ENCODE measurements at places on chromosomes 13 and 19. TPM values are rescaled to one million over a fixed set of nuclear protein-coding genes. Genes with fewer than 3 reads are reported as not detected.
A peak's percentile ranks its signal among the peaks of the same experiment; 100 is the strongest.

NBEA gene
- total RNA-seq, result 7.1 TPM

EBI3 gene
- 6.0 TPM for total RNA-seq

SCGB2B2 gene
- 0.47 TPM for total RNA-seq

POGLUT2 gene
- total RNA-seq, result 7.5 TPM

CGB3 gene
- not detected for total RNA-seq

PMIS2 gene
- not detected for total RNA-seq

GRCh38 chr19:38849860-38850435 lies at the start of gene HNRNPL:
HNRNPL (minus strand) TSS chr19:38849986; CDS start chr19:38849966, 20 bp downstream.
- H3K27ac ChIP-seq, result peak within 1 kb of the TSS; percentile 100
- H3K27me3 ChIP-seq, result no peaks in the 10 kb centered on the region
- peak within 1 kb of the TSS; percentile 85 for H3K4me3 ChIP-seq

DNA sequence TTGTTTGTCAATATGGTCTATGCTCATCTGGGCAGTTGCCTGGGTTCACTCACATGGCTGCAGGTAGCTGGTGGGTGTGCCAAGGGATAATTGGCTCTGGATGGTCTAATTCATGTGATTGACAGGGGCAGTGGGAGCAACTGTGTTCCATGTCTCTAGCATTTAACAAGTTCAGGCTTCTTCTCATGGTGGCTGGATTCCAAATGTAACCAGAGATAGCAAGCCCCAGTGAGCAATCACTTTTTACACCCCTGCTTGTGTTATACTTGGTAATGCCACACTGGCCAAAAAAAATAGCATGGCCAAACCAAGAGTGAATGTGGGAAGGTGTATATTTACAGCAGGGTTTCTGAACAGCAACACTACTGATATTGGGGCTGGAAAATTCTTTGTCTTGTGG lies 89.6 kb upstream of the TNFSF11 start:
- H3K36me3 ChIP-seq, result no peaks in the 10 kb centered on the region
- H3K4me1 ChIP-seq, result no peaks in the 10 kb centered on the region
- no peaks in the 10 kb centered on the region for H3K27me3 ChIP-seq
- no peak overlapping the region for H3K4me3 ChIP-seq
- no peak overlapping the region for H3K27ac ChIP-seq

DNA sequence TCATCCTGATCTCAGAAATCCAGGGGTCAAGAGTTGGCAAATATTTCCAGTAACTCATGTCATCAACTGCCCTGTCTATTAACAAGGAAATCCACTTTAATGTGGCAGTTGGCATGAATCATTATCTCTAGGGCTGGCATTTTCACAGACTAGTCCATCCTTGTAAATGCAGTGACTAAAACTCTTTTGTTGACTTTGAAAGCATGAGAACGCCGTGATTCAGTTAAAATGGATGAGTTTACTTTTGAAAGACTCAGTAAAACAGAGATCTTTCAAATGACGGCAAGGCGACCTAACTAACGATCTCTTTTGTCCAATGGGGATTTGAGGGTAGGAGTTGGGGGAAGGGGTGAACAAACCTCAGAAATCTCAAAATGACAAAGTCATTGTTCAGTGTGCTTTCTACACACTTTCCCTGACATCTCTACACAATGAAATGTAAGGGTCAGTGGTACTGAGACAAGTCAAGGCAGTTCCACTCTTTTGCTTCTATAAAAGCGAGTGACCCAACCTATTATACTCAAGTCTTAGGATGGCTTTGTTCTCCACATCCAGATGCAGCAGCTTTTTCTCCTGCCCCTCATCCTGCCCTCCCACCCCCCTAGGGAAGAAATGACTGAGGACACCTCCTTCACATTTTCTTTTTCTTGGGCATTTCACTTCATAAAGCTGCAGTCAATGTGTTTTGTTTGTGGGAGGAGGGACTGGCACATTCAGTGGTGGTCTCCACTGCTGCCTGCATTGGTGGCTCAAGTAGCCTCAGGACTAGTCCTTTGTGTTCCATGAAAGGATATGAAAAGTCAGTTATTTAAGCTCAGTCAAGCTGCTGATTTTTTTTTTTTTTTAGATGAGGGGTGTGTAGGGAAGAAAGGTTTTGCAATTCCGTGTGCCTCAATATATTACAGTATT lies 200.5 kb downstream of the ABCC4 start:
- no peak for DNase-seq
- no peak overlapping the region for H3K27ac ChIP-seq

DNA sequence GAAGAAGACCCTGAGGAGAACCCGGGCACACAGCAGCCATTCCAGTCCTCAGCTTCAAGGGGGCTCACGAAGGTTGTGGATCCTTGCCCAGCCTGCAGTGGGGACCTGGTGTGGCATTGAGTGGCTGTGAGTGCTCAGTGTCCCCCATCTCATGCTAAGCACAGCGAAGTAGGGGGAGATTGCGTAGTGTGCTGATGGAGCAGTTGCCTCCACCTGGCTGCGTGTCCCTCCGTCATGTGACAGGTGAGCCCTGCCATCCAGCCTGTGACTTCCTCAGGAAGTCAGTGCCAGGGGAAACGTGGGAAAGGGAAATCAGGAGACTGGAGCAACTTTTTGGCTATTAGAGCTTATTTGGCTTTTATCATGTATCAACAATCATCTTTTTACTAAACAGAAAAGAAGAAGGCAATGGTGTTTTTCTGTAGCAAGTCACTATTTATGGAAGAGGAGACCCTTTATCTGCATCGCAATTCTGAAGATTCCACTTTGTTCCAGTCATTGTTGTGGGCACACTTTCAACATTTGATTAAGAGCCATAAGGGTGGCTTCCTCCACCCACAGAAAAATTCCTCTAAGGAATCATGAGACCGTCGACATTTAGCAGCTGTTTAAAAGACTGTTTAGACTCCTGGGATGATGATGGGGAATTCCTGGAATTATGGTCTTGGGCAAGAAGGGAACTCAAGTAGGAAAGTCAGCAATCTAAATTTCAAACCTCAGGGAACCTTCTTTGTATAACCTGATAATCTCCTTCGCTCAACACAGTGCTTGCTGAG lies 126.8 kb upstream of the SPATA13 start:
- H3K4me3 ChIP-seq, result no peak overlapping the region
- peak; percentile 60 for DNase-seq
- peak overlapping the region; percentile 2 for H3K27ac ChIP-seq
- no peaks in the 10 kb centered on the region for H3K27me3 ChIP-seq

- no peaks in the 10 kb centered on the region for H3K36me3 ChIP-seq
- no peaks in the 10 kb centered on the region for H3K4me1 ChIP-seq
- no peak overlapping the region for H3K27ac ChIP-seq
- DNase-seq, result no peak
Measured at GRCh38 chr19:4878491-4878968, 11.1 kb upstream of the PLIN3 start.

- H3K27ac ChIP-seq, result peak overlapping the region; percentile 99
- peaks cover 42% of the 10 kb centered on the region for H3K4me1 ChIP-seq
- peak overlapping the region; percentile 82 for H3K4me3 ChIP-seq
- peak; percentile 72 for DNase-seq
- H3K27me3 ChIP-seq, result no peaks in the 10 kb centered on the region
- peaks cover 50% of the 10 kb centered on the region for H3K36me3 ChIP-seq
Measured at GRCh38 chr19:49875857-49876421, 1.2 kb downstream of the AKT1S1 start.

DNA sequence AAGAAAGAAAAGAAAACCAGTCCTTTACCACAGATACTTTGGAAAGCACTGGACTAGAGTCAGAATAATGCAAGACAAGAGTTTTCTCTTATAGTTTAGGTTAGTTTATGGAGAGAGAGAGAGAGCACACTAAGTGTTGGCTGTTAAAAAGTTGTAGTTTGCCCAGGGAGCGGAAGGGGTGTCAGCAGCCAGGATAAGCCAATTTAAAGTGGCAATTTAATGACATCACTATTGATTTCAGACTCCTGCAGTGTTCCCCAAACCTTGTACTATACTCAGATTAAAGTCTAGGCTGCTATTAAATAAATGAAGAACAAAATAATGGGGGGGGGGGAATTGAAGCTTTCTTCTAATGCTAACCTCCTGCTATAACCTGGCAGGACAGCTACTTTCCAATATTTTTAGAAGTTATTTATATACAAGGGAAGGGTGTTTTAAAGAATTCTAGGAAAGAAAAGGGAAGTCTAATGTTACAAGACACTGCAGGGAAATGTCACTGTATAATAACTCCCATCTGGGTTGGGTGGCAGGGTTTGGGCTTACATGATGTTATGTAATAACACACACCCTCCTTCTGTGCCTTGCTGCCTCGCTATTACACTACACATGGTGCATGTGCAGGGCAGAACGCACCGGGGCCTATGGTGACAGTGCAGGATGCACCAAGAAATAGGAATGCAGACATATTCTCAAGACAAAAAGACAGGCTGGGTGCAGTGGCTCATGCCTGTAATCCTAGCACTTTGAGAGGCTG lies 19.9 kb downstream of the TPT1 start:
- no peak overlapping the region for H3K27ac ChIP-seq
- H3K27me3 ChIP-seq, result no peaks in the 10 kb centered on the region
- no peak overlapping the region for H3K4me3 ChIP-seq
- no peak for DNase-seq

DNA sequence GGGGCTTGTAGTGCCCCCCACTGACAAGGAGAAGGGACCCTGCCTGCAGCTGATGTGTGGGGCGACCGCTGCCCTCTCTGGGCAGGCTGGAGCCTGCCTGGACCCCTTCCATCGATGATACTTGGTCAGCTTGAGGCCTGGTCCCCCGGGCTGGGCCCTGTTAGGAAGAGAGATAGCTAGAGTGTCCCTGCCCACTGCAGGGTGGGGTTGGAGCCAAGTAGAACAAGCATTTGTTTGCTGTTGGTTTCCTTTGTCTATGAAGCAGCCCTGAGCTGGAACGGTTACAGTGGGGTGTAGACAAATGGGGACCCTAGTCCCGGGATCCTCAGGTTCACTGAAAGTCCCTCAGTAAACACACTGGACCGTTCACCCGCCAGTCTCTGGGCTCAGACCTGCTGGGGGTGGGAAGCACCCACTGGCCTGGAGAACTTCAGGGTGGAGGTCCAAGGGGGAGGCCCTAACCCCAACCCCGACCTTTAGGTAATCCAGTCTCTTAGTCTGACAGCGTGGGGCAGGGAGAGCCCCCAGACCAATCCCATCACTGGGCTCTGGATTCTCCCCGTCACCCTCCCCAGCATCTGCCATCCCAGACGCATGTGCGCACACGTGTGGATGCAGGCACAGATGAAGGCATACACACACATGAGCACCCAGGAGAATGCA lies 204.8 kb upstream of the ZNF536 start:
- no peak for DNase-seq
- no peaks in the 10 kb centered on the region for H3K4me1 ChIP-seq
- no peak overlapping the region for H3K27ac ChIP-seq
- no peak overlapping the region for H3K4me3 ChIP-seq

DNA sequence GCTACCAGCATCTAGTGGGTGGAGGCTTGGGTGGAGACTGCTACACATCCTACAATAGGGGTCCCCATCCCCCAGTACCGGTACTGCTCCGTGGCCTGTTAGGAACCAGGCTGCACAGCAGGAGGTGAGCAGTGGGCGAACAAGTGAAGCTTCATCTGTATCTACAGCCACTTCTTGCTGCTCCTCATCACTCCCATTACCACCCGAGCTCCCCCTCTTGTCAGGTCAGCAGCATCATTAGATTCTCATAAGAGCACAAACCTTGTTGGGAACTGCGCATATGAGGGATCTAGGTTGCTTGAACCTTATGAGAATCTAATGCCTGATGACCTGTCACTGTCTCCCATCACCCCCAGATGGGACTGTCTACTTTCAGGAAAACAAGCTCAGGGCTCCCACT lies 37.0 kb downstream of the NWD1 start:
- no peaks in the 10 kb centered on the region for H3K36me3 ChIP-seq
- H3K4me1 ChIP-seq, result no peaks in the 10 kb centered on the region
- H3K27me3 ChIP-seq, result peaks cover 26% of the 10 kb centered on the region
- no peak for DNase-seq
- no peak overlapping the region for H3K4me3 ChIP-seq
- no peak overlapping the region for H3K27ac ChIP-seq

DNA sequence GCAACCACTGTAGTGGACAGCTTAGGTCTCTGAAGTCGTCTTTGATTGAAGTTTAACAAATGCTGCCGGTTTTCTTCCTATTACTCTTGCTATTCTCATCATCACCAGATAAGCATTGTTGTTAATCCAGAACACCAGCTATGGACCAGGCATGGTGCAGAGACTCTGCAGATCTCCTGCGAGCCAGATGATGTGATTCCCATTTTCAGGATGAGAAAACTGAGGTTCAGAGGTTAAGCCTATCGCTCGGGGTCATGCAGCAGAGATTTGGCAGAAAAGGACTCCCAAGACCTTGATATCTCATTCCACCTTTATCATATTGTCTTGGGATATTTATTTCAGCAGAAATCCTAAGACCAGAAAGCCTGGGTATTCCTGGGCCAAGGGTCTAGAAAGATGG lies 16.5 kb upstream of the CABP5 start:
- H3K4me1 ChIP-seq, result no peaks in the 10 kb centered on the region
- no peak for DNase-seq
- no peak overlapping the region for H3K4me3 ChIP-seq

GRCh38 chr13:48654511-48654910 lies 782 bp downstream of the CYSLTR2 start:
- H3K4me1 ChIP-seq, result peaks cover 15% of the 10 kb centered on the region
- H3K27ac ChIP-seq, result no peak overlapping the region
- H3K27me3 ChIP-seq, result no peaks in the 10 kb centered on the region

DNA sequence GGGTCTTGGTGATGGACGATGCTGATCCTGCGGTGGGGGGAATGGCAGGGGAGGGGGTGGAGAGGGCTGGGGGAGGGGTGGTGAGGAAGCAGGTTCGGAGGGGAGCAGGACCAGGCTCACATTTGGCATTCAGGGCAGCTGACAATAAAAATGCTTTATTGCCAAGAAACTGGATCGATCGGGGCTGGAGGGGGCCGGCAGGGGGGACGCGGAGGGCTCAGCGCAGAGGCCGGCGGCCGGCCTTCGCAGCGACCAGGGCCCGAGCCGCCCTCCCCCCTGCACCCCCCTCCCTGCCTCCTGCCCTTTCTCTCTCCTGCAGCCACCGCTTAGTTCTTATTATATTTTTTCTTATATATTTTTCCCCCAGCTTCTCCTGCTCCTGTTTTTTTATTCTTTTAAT lies 18.1 kb upstream of the POU2F2 start:
- peaks cover 91% of the 10 kb centered on the region for H3K27me3 ChIP-seq
- H3K27ac ChIP-seq, result no peak overlapping the region
- no peak for DNase-seq
- no peaks in the 10 kb centered on the region for H3K4me1 ChIP-seq

DNA sequence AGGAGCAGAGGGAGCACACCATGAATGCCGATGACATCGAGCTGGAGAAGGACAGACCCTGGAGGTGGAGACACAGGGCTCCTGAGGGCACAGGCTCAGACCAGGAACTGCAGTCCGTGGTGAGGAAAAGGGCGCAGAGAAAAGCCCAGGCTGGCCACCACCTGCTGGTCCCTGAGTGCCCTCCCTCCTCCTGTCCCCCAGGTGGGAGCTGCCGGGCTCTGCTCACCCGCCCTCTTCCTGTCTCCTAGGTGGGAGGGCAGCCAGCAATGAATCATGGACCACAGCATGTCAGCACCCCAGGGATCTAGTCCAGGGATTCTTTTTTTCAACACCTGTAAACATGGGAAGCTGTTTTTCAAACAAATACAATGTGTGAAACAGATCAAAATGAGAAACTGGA lies 94.6 kb upstream of the ARHGEF7 start:
- no peaks in the 10 kb centered on the region for H3K4me1 ChIP-seq
- no peak for DNase-seq
- no peak overlapping the region for H3K4me3 ChIP-seq
- no peak overlapping the region for H3K27ac ChIP-seq
- no peaks in the 10 kb centered on the region for H3K27me3 ChIP-seq
- H3K36me3 ChIP-seq, result no peaks in the 10 kb centered on the region

- no peaks in the 10 kb centered on the region for H3K4me1 ChIP-seq
- H3K27ac ChIP-seq, result no peak overlapping the region
- no peak for DNase-seq
- H3K27me3 ChIP-seq, result no peaks in the 10 kb centered on the region
- no peak overlapping the region for H3K4me3 ChIP-seq
Measured at GRCh38 chr13:21872795-21873194, 201.9 kb downstream of the FGF9 start.

Data from left lung (tissue), 14 donors.